Brain microvascular endothelial cell (primary cell): ENCODE measurements at places on chromosomes 4 and X.
A peak's percentile ranks its signal among the peaks of the same experiment; 100 is the strongest.

DNA sequence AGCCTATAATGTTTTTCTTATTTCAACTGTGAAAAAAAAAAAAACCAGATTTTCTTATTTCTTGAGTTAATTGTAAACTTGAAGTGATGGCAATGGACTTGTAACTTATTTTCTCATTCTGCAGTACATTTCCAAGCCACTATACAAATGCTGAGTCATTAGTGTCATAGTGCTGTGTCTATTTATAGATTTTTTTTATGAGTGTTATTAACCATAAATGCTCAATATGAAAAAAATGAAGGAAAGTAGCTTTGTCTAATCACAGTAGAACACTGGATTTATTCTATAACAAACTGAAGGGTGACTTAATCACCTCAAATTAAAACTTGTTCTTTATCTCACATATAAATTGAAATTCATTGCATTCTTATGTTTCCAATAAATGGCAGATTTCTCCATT is 718.6 kb downstream of the CCSER1 start:
- no peak for DNase-seq

DNA sequence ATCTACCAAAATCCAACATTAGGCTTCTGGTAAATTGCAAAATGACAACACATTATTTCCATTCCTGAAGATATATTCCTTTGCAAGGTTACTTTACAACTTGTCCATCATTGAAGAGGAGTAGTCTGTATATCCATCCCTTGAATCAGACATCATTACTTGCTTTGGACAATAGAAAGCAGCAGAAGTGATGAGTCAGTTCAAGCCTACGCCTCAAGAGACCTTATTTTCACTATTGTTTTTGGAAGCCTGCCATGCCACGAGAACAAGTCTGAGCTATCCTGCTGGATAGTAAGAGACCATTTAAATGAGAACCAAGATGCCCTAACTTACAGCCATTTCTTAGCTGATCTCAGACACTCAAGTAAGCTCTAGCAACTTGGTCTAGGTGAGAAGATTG is 246.0 kb upstream of the HHIP start:
- peak; percentile 98 for DNase-seq

DNA sequence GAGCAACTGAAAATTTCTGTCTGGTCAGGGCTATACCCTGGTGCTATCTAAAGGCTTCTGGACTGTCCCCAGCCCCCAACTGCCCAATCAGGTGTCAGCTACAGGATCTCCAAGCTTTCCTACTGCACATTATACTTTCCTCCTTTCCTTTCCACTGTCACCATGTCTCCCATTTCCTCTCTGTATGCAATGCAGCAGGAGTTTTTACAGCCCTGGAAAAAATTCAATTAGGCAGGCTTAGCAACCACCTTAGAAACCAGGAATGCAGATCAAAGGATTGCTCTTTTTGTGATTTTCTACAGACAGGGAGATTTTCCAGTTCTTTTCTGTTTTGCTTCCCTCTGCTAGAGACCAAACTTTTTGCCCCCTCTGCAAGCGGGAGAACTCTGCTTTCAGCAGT is 6.0 kb upstream of the NAF1 start:
- no peak for DNase-seq

GRCh38 chrX:107741404-107741790 is 34.2 kb downstream of the TSC22D3 start:
- no peak for DNase-seq

DNA sequence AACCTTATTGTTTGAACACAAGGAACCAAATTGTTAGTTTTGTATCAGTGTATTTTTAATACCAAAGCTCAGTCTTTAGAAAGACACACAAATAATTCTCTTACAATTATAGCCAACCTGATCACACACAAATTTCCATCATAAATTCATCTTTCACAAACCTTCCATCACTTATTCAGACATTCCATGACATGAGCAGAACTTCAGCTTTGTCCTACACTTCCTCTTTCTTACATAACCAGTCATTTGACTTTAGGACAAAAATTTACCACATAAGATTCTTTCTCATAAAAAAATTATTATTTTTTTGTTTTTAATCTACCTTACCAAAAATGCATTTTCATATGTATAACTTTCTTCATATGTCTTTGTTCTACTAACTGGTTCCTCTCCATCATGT is 312.2 kb downstream of the GALNTL6 start:
- no peak for DNase-seq

DNA sequence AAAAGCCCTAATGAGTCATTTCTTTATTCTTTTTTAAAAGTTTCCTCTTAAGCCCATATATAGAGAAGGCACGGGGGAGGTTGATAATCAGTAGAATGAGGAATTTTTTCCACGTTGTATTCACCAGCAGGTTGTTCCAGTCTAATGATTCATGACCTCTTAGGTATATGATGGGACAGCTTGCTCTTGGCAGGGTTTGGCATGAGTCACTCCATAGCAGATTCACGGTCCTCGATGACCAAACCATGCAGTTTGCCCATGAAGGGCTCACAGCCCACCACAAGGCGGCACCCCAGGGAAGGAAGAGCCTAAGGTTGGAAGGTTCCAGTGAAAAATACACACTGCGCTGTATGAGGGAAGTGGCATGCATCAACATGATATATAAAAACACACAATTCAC is 623.8 kb upstream of the DIPK2B start:
- DNase-seq = peak; percentile 91

- no peak for DNase-seq
Measured at GRCh38 chr4:153148791-153149190, 55.5 kb upstream of the TRIM2 start.

DNA sequence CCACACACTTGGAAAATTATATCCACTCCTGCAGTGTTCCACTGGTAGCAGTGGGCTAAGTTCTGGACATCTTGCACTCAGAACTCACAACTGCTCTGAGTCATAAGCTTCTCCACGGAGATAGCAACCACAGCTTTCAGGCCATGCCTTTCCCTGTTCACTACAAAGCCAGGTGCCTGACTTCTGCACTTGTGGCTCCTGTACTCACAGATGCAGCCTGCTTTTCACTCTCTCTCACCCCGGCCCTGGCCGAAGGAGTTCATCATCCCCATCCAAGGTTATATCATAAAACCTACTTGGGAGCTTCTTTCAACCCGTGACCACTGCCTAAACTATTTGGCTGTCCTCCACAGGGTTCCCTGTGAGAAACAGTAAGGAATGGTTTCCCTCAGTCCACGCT is 999.4 kb downstream of the GLUD2 start:
- DNase-seq = peak; percentile 11

DNA sequence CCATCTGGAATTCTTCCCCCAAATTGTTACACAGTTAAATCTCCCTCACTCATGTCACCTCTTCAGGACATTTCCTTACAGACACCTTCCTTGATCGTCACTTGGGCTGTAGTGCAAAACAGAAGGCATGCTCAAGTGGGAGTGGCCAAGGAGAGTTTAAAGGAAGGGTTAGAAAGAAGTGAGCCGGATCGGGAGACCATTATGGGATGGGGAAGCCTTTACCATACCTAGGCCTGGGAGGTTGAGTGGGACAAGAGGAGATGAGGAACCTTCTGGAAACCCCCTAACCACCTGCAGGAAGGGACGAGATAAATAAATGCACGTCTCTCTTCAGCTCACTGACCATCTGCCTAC is 102.7 kb downstream of the UCHL1 start:
- DNase-seq = no peak

DNA sequence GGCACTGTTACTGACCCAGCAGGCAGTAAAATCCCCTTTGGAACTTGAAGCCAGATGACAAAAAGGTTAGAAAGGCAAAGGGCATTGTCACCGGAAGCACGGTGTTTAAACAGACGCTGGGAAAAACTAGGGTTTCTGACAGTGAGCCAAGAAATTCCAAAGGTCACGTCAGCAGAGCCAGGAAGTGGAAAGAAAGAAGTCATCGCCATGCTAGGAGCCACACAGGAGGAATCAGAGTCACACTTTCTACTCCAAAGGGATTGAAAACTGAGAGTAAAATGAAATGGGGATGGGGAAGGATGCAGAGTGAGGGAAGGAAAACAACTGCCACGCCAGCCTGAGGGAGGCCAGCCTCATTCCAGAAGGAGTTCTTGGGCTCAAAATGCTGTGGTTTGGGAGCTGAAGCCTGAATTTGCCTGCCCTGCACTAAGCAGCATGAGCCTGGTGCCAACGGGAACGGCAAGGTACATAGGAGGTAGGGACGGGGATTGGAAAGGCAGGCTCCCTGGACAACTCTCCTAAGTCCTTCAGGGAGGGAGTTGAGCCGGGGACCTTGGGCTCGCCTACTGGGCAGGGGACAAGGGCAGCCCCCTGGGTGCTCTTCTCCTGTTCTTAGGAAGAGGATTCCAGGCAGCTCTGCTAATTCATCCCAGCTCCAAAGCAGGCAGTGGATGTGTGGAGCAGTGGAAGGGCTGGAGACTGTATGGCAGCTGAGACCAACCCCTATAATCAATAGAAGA is 66.8 kb downstream of the SOWAHB start:
- peak; percentile 61 for DNase-seq

- no peak for DNase-seq
Measured at GRCh38 chrX:23380581-23380980, 45.9 kb downstream of the PTCHD1 start.

- DNase-seq = no peak
Measured at GRCh38 chr4:48015678-48016077, 803 bp downstream of the CNGA1 start.

DNA sequence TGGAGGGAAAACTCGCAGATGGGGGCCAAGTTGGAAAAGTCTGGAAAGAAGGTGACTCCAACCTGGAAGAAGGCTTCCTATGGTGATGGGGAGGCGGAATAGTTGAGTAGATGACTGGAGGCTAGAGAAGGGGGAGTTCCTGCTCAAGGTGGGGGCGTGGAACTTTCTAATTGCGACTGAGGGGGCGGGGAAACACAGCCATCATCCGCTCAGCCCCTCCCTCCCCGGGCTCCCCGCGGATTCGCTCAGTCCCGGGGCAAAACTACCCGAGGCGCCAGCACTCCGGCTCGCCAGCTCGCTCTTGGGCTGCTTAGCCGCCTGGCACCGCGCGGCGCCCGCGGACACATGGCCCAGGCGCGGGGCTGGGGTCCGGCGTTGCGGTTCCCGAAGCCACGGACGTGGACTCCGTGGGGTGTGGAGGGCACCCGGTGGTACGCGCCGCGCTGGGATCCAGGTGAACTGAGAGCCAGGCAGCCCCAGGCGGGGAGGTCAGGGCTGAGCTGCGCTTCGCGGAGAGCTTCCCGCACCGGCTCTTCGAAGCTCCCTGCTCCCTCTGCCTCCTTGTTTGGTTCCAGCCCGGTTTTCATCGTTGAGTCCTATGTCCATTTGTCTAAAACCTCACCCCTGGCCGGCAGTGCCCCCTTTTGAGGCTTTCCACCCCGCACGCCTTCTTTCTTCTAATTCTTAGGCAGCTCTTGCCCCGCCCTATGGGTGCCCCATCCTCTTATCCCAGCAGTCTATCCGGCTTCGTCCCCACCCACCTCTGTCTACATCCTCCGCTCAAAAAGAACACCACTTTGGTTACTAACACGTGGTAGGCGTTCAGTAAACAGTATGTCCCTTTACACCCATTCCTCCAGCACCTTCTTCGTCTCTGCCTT is 38.9 kb downstream of the STARD8 start:
- no peak for DNase-seq

GRCh38 chr4:73131281-73131680 is 61.8 kb upstream of the COX18 start:
- no peak for DNase-seq

GRCh38 chr4:16715482-16715881 is 183.0 kb downstream of the LDB2 start:
- no peak for DNase-seq
